ENCODE measurements at places on chromosomes 3 and 15.

- H3K4me1 ChIP-seq: peaks cover 6% of the 10 kb centered on the region
- DNase-seq: no peak
- peaks cover 45% of the 10 kb centered on the region for H3K36me3 ChIP-seq
- no peak overlapping the region for H3K27ac ChIP-seq
These were observed 325.9 kb upstream of the CTDSPL start for GRCh38 chr3:37535526-37536432.

GRCh38 chr3:46368569-46368968, 2.2 kb upstream of the CCR5 start:
- no peak overlapping the region for H3K4me3 ChIP-seq
- peaks cover 3% of the 10 kb centered on the region for H3K4me1 ChIP-seq
- peaks cover 14% of the 10 kb centered on the region for H3K27me3 ChIP-seq
- no peak overlapping the region for H3K27ac ChIP-seq
- peak; percentile 75 for DNase-seq

- H3K27me3 ChIP-seq: no peaks in the 10 kb centered on the region
- H3K4me3 ChIP-seq: no peak overlapping the region
- H3K4me1 ChIP-seq: no peaks in the 10 kb centered on the region
- no peak for DNase-seq
These were observed 23.7 kb downstream of the PHLDB2 start for GRCh38 chr3:111882799-111883198.

DNA sequence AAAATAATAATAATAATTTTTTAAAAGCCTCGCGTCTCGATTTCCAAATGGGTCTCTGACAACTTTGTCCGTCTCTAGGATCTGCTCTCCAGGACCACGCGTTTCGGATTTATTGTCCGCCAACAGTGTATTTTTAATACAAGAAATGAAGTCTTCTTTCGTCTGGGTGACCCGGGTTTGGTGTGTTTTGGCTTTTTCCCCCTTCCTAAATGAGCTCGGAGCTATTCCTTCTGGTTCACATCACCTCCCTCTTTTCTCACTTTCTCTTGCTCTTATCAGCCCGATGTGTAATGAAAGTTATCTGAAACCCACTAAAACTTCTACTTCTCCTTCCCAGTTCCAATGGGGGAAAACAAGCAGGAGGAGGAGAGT, 516.7 kb downstream of the MECOM start:
- peaks cover 21% of the 10 kb centered on the region for H3K4me1 ChIP-seq
- DNase-seq: no peak
- no peak overlapping the region for H3K27ac ChIP-seq

DNA sequence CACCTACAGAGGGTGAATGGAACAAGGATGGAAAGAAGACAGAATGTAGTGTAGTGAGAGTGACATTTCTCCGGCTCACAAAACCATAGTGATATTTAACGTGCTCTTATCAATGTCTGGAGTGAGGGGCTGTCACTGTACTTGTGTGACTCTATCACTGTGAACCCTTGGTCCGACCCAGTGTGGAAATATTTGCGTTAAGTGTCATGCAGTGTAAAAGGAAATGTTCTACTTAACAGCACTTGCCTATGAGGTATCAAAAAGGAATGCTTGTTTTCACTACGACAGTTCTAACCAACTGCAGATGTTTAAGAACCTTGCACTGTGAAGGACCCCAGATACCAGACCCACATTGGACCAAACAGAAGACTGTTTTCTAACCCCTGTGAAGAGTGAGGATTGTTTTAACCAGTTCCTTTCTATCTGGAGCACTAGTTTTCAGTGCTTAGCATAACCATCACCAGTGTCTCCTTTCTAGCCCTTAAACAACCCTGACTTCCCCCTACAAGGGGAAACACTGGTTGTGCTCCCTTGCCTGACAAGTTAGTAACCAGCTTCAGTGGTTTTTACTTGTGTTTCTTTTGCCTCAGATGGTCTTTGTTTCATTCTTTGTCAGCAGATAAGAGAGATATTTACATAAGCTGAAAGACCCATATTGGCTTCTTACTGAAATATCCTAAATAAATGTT, 144.7 kb upstream of the ABHD17C start:
- no peaks in the 10 kb centered on the region for H3K36me3 ChIP-seq
- H3K4me1 ChIP-seq: no peaks in the 10 kb centered on the region
- no peak overlapping the region for H3K27ac ChIP-seq
- H3K27me3 ChIP-seq: no peaks in the 10 kb centered on the region
- no peak overlapping the region for H3K4me3 ChIP-seq
- DNase-seq: no peak
